Mesenteric fat pad (tissue), 1 donor: ENCODE measurements at places on chromosomes 2 and 18.

DNA sequence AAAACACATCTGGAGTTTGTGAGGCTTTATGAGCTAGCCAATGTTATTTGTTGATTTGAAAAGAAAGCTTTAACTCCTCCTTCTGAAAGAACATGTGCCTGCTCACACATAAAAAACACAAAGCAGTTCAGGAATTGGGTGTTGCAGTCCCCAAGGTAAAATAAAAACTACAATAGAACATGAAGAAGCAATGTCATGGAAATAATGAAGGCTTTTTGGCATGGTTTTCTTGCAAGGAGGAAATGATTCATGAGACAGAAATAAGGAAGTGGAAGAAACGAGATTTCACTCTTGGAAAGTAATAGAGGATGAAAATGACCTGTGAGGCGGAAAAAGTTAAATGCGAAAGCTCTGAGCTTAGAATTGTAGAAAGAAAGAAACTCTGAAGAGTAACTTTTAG, 81.1 kb downstream of the TRIB2 start:
- no peak for DNase-seq

DNA sequence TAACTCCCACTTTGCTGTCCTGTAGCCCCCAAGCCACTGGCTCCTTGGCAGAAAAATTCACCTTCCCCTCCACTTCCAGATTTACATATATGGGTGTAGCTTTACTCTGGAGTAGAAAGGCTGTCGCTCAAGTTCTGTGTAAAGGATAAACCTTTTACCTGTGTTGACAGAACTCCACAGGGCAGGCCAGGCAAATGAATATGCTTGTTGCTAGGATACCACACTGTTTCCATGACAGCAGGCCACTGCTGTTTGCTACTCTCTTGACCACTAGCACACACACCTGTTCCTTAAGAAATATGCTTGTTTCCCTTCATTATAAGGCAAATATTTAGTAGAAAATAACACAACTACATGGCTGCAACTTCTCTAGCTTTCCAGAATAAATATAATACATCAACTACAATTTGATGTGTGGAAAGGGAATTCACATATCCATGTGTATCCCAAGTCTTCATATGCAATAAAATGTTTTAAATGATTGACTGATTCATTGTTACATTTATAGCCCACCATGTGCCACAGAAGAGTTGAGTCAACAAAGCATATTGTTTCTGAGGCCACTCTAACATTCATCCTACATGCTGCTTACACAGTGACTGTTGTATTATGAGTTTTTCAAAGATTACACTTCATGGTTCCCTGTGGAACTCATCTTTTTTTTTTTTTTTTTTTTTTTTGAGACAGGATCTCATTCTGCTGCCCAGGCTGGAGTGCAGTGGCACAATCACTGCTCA, 56.2 kb upstream of the ROCK1 start:
- no peak for DNase-seq

DNA sequence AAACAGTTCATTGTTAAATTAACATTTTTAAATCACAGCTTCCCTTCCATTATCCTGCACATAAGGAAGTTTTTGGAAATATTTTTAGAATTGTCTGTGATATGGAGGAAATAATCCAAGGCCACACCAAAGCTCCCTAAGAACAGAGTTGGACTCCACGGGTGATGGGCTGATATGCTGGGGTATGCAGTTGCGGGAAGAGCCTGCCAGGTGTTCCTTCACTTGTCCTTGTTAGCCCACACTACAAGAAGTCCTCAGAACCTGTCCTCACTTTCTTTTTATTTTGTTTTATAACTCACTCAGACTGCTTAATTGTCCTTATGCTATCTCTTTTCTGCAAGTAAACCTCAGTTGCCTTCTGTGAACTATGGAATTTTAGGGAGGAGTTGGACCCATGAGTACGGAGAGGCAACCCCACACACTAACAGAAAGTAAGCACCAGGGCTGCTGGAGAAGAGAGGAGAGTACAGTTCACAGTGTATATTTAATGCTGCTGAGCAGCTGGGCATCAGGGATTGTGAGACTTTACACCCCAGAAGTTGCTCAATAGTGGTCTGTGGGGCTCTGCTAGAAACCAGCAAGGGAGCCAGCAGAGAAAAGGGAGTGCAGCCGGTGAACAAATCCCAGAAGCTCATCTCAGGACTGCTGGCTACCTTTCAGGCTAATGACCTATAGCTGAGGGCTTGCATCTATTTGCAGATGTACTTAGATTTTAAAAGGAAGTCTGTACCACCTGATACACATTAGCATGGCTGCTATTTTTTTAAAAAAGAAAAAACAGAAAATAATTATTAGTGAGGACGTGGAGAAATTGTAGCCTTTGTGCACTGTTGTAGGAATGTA, 280.1 kb upstream of the STON1 start:
- DNase-seq = no peak

- DNase-seq = no peak
Measured at GRCh38 chr2:44672431-44672830, 269.1 kb upstream of the SIX3 start.

DNA sequence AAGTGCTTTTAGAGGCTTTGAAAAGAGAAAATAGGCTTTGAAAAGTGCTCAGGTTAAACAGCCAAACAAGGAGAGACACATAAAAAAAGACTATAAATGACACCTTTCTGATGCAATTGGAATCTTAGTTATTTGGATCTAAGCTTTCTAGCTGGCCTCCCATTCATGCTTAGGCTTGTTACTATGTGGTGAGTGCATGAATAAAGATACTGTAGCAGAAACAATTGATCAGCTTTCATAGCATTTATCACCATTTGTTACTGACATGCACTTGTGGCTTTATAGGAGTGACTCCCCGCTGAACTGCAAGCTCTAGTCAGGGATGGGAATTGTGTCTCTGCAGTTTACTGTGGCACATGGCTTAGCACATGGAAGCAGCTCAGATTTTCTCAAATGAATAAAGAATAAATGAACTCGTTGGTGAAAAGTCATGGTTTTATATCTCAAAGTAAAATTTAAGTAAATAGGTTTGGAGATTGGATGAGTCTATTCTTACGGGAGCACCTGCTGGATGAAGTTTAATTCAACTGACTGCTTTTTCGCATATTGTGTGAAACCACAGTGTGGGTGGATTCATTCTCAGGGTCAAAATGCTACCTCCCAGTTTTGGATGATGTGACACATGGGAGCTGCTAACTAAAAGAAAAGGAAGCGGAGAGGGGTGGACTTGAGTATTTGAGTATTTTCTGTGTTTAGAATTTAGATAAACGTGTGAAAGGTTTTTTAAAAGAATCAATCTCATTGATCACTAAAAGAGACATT, 91.1 kb upstream of the NOL4 start:
- no peak for DNase-seq

- no peak for DNase-seq
Measured at GRCh38 chr18:9520666-9521065, 45.4 kb downstream of the RALBP1 start.

DNA sequence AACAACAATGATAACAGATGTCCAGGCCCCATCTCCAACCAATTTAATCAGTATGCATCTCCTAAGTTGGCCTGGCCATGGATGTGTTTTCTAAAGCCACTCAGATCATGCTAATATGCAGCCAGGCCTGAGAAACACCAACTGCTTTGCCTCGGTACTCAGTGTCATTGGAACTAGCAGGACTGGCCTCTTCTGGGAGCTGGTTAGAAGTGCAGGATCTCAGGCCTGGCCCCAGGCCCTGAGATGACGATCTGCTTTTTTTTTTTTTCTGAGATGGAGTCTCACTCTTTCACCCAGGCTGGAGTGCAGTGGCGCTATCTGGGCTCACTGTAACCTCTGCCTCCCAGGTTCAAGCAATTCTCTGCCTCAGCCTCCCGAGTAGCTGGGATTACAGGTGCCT, 69.1 kb downstream of the IRS1 start:
- no peak for DNase-seq

GRCh38 chr2:160913323-160913722, 246.9 kb upstream of the TANK start:
- no peak for DNase-seq

DNA sequence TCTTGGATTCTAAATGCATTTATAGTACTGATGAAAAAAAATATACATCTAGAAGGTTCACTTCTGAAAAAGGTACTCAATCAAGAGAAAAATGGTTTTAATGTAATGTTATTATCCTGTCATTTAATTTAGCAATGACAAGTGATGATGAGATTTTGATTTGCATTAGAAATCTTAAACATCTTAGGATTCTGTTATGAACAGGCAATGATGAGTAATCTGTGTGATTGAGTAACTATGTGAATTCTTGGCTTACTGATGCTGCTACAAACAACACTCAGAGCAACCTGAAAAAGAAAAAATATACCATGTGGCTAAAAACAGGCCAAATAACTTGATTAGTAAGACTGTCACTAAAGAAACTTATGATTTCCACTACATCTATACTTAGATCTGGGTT, 30.1 kb downstream of the RBKS start:
- no peak for DNase-seq
